ENCODE measurements at places on chromosomes 2 and 18.

GRCh38 chr2:191679818-191680600, 2.1 kb downstream of the NABP1 start:
- no peak for DNase-seq

- DNase-seq, result no peak
These were observed 494.9 kb upstream of the LRATD1 start for GRCh38 chr2:14137643-14138042.

GRCh38 chr2:3902131-3902530, 198.8 kb downstream of the DCDC2C start:
- DNase-seq, result no peak

- no peak for DNase-seq
These were observed 429.4 kb downstream of the MBD2 start for GRCh38 chr18:53795061-53795460.

DNA sequence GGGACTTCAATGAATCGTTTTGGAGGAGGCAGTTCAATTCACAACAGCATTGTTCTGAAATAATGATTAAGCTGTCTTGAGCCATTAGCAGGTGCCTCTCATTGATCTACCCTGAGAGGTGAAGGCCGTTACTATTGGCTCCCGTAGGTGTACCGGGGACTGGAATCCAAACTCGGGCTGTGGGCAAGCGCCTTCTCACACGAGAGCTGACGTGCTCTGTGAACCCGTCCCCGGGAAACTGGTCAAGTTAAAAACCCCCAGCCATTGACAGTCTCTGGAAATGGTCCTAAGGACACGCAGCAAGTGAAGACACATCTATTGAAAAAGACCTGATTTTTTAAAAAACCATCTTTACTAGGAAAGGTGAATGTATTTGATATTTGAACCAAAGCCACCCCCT, 8.1 kb upstream of the NFATC1 start:
- no peak for DNase-seq

DNA sequence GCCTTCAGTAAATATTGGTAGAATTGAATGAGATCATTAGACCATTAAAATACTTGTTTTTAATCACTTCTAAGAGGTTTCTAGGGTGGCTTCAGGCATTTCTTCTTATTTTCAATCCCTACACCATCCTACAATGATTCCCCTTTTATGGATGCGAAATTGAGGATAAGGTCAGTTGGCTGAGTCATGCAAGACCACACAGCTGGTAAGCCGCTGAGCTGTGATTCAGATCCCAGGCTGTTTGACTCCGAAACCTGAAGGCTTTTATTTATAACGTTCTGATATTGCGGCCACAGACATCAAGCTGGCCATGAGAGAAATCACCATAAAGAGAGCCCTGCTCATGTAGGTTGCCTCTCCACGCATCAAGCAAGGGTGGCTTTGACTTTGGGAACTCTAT, 133.4 kb downstream of the VAPA start:
- DNase-seq, result no peak

GRCh38 chr18:77985526-77986281, 736.1 kb downstream of the GALR1 start:
- DNase-seq, result no peak

DNA sequence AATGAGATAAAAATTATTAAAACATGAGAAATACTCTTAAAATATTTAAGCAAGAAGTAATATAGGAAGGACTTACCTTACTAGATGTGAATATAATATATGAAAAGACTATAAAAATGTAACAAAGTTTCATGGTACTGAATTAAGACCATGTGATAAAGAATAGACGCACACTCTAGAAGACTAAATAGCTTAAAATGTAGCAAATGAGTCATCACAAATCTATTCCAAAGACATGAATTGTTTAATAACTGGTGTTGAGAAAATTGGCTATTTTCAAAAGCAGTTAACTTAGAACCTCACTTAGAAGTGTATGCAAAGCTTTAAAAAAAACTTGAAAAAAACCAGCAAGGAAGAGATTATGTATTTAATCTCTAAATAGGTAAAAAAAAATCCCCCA, 64.1 kb downstream of the POLE4 start:
- no peak for DNase-seq

DNA sequence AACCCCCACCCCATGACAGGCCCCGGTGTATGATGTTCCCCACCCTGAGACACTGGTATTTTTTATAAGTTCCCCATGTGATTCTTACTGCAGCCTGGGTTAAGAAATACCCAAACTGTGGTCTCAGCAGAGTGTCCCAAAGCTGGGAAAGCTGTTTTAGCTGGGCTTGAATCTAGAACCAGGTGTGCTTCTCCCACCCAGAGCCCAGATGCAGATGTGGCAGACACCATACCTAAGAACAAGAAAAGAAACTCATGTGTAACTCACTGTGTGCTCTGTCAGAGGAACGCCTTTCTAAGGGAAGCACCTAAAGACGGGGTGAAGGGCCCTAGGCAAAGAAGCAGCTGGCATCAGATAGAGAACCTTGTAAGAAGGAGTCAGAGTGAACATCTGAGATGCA, 23.9 kb downstream of the DOK1 start:
- no peak for DNase-seq

GRCh38 chr2:23694058-23695045, 232.6 kb downstream of the ATAD2B start:
- no peak for DNase-seq

- DNase-seq, result no peak
These were observed 87.3 kb upstream of the ATG16L1 start for GRCh38 chr2:233164128-233164635.

GRCh38 chr2:54468673-54469072, 12.5 kb downstream of the SPTBN1 start:
- DNase-seq, result no peak

DNA sequence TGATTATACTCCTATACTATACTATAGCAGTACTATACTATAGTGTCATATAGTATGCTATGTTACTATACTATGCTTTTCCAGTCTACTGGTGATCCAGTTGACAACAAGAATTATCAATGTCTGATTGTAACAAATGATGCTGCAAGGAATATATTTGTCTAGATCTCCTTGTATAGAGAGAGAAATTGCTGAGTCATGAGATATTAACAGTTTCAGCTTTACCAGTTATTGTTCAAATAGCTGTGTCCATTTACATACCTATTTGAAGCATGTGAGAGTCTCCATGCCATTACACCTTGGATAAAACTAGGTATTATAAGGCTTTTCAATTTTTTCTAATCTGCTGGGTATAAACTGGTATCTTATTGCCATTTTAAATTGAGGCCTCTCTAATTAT, 136.4 kb upstream of the SKOR2 start:
- DNase-seq, result no peak

DNA sequence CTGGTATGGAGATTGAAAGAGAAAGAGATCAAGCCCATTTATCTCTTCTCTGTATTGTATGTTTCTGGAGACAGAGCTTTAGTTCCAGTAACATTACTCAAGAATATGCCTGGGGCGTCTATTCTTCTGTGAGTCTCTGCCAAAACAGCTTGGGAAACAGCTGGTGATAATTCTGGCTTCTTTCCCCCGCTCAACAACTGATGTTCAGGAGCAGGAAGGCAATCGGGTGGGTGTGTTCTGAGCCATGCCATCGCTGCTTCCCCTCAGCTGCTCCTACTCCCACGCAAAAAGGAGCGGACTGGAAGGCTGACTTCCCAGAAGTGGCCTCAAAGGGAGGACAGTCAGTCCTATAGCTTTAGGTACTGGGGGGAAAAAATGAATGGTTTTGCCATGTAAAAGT, 695.1 kb downstream of the PLCL1 start:
- DNase-seq, result peak; percentile 6

GRCh38 chr2:219352448-219353023, 20.0 kb upstream of the RESP18 start:
- no peak for DNase-seq

DNA sequence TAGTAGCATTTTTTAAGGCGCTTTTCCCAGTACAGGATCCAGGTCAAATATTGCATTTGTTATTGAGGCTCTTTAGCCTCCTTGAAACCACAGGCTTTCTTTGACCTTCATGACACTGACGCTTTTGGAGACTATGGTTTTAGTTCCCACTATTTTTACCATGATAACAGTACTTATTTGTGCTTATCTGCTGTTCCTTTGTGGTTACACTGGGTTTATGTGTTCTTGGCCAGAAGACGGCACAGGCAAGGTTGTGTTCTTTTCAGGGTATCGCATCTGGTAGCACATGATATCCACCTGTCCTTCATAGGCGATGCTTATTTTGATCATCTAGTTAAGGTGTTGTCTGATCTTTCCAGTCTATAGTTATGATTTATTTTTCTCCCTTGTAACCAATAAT, 16.8 kb upstream of the MBOAT2 start:
- no peak for DNase-seq

DNA sequence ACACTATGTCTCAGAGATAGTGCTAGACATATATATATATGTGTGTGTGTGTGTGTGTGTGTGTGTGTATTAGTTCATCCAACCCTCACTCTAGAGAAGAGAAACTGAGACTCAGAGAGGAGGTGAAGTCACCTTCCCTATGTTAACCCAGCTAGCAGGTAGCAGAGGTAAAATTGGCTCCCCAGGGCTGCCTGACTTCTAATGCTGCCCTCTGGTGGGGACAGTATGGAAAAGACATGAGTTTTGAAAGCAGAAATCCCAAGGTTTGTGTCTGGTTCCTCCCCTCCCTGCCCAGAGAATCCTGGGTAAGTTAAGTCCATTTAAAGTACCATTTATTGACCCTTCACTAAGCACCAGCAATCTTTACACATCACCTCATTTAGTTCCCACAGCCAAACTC, 137.7 kb downstream of the THNSL2 start:
- no peak for DNase-seq

DNA sequence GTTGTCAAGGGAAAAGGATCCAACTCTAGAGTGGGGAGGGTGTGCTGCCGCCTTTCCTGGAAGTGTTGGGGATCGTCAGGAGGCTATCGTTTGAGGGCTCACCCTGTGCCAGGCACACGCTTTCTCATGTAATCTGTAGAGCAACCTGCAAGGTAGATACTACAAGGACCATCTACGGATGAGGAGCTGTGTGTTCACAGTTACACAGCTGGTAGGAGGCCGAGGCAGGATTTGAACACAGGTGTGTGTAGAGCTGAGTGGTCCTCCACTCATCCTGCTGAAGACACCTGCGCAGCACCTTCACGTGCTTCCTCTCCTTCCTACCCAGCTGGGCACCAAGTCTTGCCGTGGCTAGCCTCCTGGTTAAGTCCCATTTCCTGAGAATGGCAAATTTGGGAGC, 68.3 kb downstream of the MARCO start:
- DNase-seq, result no peak

- DNase-seq, result no peak
These were observed 385.7 kb downstream of the STK39 start for GRCh38 chr2:167861574-167862193.

GRCh38 chr18:25686960-25687500, 335.1 kb upstream of the ZNF521 start:
- DNase-seq, result no peak

- no peak for DNase-seq
These were observed 232.3 kb downstream of the HAUS1 start for GRCh38 chr18:46336278-46337111.

DNA sequence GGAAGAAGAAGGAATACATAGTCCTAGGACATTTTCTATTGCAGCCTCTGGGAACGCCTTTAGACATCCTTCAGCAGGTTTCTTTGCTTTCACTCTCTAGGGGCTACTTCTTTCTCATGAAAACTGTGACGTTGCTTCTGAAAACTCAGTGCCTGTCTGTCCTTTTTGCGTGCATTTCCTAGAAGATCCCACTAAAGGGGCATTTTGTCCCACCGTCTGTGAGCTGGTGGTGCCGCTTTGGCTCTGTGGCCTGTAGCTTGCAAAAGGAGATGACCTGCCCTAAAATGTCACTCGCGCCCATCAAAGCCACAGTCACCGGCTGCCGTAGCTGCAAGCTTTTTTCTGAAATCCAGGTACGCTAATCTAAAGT, 579 bp downstream of the STAT4 start:
- no peak for DNase-seq

- no peak for DNase-seq
These were observed 17.4 kb upstream of the NOSTRIN start for GRCh38 chr2:168784993-168785392.

GRCh38 chr2:108106731-108107130, 120.4 kb downstream of the SLC5A7 start:
- no peak for DNase-seq

GRCh38 chr18:58481321-58482180, 147.3 kb downstream of the ALPK2 start:
- no peak for DNase-seq

GRCh38 chr18:46055838-46056230, 16.2 kb downstream of the PSTPIP2 start:
- no peak for DNase-seq

GRCh38 chr2:179336782-179337534, 72.3 kb upstream of the SESTD1 start:
- DNase-seq, result no peak

GRCh38 chr18:2112435-2113045, 458.8 kb downstream of the METTL4 start:
- DNase-seq, result no peak

GRCh38 chr2:235562065-235562747, 68.4 kb downstream of the AGAP1 start:
- DNase-seq, result no peak

DNA sequence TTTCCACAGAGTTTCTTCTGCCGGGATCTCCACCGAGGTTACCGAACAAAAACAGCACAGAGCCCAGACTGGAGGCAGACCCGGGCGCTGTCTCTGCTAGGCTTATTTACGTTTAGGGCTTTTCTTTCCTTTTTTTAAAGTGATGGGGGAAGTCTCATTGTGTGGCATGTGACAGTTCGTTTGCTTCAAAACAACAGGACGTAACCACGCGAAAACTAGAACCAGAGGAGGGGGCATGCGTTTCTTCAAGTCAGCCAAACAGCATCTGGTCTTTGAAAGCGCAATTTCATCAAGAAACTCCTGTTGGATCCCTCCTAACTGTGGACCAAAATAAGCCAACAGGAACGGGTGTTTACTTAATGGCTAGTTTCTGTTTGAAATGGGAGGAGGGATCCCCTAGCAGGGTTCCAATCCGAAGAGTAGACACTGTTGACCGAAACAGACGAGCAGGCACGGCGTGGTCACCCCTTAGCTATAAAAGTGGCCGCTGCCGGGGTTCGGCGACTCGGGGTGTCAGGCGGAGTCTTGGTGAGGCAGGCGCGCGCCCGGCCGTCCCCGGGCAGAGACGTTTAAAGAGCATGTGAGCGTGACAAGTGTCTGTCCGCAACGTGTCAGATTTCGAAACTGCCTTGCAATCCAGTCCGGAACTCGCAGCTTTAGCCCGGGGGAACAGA, 997 bp upstream of the TGIF1 start:
- DNase-seq, result peak; percentile 68

- DNase-seq, result no peak
These were observed 11.5 kb downstream of the VPS4B start for GRCh38 chr18:63410792-63411191.

DNA sequence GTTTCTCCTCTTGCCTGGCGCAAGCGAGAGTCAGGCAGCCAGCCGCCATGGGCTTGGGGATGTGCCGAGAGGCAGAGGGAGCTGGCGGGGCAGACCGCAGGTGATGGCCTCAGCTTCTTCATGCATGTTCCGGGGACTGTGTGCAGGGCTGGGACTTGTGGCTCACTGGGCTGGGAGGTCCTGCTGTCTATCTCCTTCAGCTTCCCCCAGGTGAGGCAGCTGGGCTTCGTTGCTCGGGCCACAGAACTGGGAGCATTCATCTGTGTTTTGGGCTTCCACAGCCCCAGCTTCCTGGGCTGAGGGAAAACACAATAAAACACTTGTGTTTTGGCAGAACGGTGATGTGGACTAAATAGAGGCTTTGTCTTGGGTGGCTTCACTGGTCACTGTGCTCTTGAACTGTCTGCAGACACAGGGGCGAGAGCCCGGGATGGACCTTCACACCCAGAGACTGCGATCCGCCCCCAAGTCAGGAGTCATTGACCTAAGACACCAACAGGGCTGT, 93.5 kb downstream of the DYSF start:
- peak; percentile 21 for DNase-seq
